ENCODE measurements at places on chromosomes 12 and 14.

- no peak for DNase-seq
These were observed 15.8 kb downstream of the SEL1L start for GRCh38 chr14:81517798-81518398.

DNA sequence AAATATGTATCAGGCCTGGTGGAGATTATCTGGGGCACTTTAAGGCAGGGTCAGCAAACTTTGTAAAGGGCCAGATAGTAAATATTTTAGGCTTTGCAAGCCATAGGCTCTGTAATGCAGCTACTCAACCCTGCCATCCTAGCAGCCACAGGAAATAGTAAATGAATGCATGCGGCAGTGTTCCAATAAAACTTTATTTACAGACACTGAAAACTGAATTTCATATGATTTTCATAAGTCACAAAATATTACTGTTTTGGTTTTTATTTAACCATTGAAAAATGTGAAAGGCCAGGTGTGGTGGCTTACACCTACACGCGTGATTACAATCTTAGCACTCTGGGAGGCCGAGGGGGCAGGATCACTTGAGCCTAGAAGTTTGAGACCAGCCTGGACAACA lies 3.2 kb upstream of the CAMKK2 start:
- DNase-seq = no peak

- DNase-seq = no peak
These were observed 12.2 kb downstream of the TMEM121 start for GRCh38 chr14:105538481-105539049.

DNA sequence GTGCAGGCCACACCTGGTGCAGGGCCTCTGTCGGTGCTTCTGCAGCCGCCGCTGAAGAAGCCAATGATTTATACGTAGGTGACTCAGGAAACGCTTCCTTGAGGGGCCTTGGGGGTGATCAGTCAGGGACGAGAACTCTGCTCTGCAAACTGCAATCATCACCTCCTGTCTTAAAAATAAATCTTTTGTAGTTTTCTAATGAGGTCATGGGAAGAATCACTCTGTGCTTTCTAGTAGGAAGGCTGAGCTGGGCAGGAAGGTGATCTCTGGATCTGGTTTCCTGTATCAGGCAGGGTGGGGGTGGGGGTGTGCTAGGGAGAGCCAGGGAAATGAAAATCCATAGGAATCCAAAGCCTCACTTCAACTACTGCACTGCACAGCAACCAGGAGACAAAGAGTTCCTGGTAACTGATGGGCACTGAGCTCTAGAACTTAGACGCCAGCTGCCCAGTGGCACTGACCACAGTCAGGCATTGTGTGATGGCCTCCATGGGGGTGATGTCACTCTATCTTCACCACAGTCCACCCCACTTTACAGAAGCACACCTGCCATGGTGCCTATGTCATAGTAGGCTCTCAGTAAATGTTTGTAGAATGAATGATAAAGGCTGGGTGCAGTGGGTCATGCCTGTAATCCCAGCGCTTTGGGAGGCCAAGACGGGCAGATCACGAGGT lies 292.4 kb upstream of the PWP1 start:
- no peak for DNase-seq

DNA sequence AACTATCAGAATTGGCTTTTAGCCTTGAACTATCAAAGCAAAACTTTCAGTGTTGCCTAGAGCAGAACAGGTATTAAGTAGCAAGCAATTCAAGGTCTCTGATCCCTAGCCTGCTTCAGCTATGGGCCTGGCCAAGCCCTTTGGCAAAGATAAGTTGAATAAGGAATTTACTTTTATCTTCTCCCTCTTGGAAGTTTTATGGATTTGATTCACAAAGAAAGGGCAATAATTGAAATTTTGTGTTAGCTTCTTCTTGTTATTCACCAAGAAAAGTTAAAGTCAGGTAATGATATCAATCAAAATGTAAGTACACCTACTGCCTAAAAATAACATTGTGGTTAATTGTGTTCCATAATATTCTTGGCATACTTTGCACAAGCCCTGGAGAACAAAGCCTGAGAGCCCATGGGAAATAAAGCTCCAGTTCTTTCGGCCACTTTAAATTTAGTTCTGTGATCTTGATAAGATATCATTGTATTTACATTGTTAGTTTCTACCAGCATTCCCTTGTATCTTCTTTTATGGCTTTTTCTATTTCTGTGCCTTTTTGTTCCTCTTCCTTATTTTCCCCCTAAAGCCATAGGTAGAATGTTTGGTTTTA lies 158.0 kb downstream of the RAD51B start:
- no peak for DNase-seq

DNA sequence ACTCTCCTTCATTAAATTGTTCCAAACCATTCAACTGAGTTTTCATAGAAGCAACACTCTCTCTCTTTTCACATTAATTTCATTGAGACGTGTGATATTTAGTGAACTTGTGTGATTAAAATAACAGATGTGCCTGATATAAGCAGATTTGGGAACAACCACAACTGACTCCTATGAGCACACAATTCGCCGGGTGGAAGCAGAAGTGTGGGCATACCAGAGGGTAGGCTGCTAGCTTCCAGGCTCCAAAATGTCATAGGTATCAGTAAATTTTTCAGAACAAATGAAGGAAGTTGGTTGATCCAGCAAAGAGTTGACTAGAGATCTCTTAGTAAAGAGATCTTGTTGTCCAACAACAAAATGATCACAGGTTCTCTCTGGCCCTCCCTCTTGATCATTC lies 429.7 kb downstream of the DPF3 start:
- no peak for DNase-seq

GRCh38 chr12:5797661-5798060 lies 147.4 kb downstream of the ANO2 start:
- DNase-seq = no peak

- DNase-seq = no peak
These were observed 337.5 kb downstream of the FLRT2 start for GRCh38 chr14:85867450-85867849.

DNA sequence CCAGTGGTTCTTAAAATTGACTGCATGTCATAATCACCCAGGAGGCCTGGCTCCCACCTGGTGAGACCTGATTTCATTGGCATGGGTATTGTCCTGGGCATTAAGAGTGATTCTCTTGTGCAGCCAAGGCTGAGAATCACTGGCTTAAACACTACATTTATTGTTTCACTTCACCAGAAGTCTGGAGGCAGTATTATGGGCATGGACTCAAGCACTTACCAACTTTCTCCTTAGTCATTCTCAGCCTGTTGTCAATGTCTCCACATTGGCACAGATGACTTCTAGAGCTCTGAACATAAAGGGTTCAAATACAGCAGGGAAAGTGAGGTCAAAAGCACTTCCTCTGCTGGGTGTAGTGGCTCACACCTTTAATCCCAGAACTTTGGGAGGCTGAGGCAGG lies 25.6 kb upstream of the GCH1 start:
- DNase-seq = no peak

GRCh38 chr12:92927436-92928281 lies 1.4 kb downstream of the EEA1 start:
- peak; percentile 33 for DNase-seq

GRCh38 chr14:105195522-105196264 lies 14.6 kb upstream of the NUDT14 start:
- DNase-seq = no peak

- DNase-seq = peak; percentile 9
These were observed 300.0 kb downstream of the AEBP2 start for GRCh38 chr12:19739195-19739776.

DNA sequence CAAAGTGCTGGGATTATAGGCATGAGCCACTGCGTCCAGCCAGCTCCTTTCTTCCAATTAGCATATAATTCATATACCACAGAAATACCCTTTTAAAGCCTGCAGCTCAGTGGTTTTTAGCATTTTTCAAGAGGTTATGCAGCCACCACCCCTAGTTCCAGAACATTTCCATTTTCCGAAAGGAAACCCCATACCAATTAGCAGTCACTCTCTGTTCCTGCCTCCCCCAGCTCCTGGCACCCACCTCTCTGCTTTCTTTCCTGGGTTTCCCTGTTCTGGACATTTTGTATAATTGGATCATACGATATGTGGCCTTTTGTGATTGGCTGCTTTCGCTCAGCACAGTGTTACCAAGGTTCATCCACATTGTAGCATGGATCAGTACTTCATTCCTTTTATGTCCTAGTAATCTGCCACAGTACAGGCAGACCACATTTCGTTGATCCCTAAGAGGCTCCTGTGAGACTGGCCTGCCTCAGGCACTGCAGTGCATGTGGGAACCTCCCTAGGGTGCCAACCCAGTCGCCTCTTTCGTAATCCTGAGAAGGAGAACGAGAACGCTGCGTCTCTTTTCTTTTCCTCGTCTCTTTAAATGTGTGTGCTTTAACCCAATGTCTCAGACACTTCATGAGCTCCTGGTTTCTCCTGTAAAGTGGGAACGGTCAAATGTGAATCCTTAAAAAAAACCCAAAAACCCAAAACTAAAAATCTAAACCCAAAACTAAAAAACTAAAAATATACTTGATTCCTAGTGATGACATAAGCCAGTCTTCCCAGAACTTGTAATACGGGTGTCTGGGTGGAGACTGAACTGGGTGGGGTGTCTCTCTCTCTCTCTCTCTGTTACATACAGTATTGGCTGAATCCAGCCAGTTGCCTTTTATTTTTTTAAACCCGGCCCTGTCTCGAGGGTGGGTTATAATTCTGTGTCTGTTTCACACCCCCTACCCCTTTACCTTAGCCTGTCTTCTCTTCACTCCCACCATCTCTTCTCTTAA lies 14.7 kb downstream of the AACS start:
- no peak for DNase-seq

DNA sequence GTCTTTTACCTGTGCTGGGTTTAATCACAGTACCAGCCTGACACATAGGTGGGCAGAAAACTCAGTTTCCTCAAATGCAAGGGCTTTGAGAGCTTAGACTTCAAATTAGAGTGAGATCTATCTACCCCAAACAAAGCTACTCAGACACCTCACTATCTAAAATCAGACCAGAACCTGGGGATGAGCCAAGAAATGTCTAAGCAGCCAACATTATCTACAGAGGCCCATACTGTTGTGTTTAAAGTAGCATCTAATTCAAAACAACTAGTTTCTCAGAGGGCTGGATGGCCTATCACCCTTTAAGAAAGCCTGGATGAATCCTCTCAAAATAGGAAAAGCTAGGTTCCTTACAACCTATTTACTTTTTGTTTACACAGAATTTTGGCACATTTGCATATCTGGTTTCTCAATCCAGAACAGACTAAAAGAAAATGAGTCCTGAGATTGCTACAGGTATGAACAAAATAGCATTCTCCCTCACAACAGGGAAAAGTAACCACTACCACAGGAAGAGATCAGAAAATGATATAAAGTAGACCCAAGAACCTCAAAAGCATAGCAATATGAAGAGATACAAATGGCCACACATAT lies 142.4 kb downstream of the ZFP36L1 start:
- no peak for DNase-seq

DNA sequence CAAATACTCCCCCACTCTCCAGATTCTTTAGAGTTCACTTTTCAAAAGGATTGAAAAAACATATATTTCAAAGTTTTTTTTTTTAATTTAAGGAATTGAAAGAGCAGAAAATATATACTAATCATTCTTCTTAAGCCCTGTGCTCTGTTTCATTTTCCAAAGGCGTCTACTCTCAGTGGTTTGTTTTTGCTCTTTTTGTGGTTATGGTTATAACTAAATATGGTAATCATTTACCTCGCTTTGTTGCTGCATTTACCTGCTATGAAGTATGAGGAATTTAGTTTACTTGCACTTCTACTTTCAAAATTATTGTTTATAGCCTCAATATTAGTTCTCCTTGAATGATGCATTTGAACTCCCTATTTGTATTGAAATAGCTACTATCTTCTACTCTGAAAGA lies 55.9 kb upstream of the LRRK2 start:
- DNase-seq = no peak

GRCh38 chr12:122349078-122349477 lies 73.4 kb downstream of the CLIP1 start:
- no peak for DNase-seq

- DNase-seq = no peak
These were observed 160.5 kb upstream of the DIO3 start for GRCh38 chr14:101400830-101401229.

- DNase-seq = no peak
These were observed 16.9 kb upstream of the STON2 start for GRCh38 chr14:81416981-81417380.

- no peak for DNase-seq
These were observed 1.0 kb upstream of the BTG1 start for GRCh38 chr12:92146497-92147224.

DNA sequence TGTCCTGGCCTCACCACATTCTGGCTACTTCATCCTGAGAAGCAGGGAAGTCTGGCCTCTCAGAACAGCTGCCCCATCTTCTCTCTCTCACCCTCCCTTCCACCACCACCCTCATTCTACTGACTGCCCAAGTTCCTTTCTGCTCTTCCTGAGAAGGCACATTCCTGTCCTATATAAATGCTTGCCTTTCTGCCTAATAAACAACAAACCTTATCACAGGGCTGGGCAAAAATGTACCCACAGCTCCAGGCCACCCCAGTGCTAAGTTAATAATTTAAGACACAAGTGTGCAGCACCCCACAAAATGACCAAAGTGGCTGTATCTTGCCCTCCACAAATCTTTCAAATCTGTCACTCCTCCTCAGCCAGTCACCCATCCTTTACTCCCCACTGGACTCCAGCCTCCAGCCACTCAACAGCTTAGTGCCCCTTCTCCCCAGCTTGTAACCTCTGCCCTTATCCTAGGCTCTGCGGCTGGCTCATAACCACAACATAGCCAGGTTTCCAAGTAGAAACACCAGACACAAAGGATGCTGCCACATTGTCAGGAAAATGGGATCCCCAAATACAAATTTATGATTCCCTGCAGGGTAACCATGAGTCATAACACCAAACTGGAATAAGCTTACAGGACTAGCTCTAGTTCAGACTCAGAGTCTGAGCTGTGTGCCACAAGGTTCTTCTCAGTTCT lies 15.0 kb downstream of the OXA1L start:
- no peak for DNase-seq

DNA sequence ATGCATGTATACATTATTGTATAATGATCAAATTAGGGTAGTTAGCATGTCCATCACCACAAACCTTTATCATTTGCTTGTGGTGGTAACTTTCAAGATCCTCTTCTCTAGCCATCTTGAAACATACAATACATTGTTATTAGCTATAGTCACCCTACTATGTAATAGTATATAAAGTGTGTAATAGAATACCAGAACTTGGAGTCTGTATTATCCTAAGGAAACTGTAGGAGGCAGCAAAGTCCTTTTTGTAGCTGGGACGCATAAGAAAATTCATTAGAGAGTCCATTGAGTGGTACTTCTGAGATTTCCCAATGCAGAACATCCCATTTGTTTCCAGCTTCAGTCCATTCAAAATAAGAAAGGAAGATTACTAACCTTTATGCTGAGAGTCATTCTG lies 325.9 kb upstream of the LRFN5 start:
- DNase-seq = no peak

GRCh38 chr12:41527534-41528116 lies 339.5 kb downstream of the PDZRN4 start:
- DNase-seq = no peak
